ENCODE measurements at places on chromosomes 3 and 15.

GRCh38 chr3:16090706-16091105 lies 83.8 kb upstream of the GALNT15 start:
- no peak for DNase-seq

DNA sequence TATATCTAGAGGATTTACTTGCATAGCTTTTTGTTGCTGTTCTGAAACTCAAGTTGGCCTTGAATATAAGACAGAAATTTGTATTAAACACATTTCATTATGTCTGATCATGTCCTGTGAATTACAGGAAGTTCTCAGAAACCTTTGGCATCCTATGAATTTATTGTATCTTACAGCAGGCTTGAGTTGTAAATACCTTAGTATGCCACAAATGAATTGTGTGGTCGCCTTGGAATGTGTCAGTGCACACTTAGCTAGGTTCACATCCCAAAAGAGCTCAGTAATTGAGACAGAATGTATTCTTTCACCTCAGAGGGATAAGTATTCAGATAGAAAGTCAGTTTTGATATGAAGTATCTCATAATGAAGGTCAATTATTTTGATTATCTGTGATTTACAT lies 83.4 kb downstream of the NEK11 start:
- DNase-seq = peak; percentile 38

DNA sequence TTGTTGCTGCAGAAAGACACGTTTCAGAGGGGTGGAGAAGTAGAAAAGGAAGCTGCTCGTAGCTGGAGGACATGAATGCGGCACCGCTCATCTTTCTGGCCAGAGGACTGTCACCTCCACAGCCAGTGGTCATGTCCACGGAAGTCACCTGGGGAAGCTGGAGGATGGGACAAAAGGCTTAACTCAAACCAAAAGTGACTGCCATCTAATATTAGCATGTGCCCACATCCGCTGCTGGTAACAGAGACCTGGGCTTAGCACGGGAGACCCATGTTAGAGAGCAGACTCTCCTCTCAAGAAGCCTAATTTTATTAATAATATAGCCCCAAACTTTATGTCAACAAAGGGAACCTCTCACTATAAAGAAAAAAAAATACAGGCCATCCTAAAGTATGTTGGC lies 5.9 kb downstream of the MEX3B start:
- DNase-seq = no peak

GRCh38 chr3:128282380-128283196 lies 129.3 kb downstream of the EEFSEC start:
- DNase-seq = peak; percentile 72

DNA sequence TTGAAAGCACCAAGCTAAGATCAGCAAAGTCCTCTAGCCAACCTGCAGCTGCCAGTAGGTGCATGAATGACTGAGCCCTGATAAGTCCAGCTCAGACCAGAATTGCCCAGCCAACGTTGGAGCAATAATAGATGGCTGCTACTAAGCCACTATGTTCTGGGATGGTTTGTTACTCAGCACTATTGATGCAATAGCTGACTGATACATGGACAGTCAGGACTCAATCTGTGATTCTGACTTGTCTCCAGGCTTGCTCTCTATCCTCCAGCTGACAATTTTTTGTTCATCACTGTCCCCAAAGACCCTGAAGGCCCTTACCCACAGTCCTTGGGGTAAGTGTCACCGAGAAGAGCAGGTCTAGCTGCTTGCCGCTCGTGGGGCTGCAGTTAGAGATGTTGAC lies 55.3 kb downstream of the CDCP1 start:
- DNase-seq = no peak

DNA sequence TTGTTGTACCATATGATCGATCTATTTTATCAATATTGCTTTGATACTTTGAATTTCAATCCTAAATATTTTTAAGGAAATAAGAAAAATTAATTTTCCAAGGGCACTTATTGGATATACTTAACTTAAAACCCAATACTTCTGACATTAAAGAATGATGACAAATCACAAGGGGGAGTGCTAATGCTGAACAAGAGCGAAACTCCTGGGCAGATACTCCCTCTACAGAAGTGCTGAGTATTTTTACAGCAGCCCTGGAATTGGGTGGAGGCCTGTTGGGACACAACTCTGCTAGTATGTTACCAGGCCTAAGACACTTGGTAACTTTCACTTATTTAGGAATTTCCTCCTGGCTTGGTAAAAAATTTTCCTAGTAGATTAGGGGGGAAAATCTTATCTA lies 46.2 kb downstream of the DENND6A start:
- peak; percentile 42 for DNase-seq

DNA sequence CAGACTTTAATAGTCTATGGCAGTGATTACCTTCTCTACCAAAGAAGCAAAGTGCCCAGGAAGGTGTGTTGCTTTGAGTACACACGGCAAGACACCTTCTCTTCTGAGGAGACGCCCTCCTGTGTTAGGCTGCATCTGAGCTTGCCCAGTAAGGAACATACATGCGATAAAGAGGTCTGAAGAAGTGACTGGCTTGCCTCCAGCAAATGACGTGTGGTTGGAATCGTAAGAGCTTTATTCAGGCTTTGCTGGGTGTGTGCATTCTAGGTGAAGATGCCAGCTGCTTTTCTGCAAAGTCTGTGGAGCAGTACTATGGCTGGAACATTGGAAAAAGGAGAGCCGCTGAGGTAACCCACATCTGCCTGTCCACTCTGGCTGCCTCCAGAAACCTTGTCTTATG lies 22.4 kb downstream of the MAP6D1 start:
- no peak for DNase-seq

DNA sequence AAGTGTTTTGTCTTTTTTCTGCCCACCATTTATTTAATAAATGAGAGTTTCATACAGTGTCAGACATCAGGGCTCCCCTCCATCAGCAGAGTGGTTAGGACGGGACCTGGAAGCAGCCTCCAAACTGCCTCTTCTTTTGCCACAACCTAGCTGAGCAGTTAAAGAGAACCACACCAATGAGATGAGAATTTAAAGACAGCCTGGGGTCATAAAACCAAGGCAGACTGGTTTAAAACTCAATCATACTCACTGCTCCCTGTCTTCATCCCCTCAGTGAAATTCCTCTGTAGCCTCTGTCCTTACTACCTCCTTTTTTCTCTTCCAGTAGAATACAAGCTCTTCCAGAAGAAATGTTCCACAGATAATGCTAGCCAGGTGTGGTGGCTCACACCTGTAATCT lies 78.7 kb downstream of the WWTR1 start:
- no peak for DNase-seq

- DNase-seq = no peak
Measured at GRCh38 chr3:84600703-84601225, 358.0 kb upstream of the CADM2 start.

GRCh38 chr3:173933113-173933512 lies 535.6 kb downstream of the NLGN1 start:
- no peak for DNase-seq

DNA sequence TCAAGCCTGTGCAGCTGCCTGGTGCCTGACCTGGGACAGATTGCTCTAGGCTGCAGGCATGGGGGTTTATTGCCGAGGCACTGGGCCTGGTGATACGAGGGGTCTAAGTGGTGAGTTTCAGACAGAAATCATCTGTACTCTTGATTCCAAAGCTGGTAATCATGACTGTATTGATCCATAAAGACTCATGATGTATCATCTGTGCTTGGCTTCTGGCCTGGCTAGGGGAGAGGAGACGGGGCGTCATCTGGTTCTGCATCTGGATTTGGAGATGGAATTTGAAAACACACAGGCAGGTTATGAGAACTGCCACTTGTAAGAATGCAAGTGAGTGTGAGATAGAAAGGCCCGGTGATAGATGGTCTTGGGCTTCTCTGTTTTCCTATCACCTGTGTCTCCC lies 337.4 kb upstream of the C2CD4B start:
- no peak for DNase-seq

DNA sequence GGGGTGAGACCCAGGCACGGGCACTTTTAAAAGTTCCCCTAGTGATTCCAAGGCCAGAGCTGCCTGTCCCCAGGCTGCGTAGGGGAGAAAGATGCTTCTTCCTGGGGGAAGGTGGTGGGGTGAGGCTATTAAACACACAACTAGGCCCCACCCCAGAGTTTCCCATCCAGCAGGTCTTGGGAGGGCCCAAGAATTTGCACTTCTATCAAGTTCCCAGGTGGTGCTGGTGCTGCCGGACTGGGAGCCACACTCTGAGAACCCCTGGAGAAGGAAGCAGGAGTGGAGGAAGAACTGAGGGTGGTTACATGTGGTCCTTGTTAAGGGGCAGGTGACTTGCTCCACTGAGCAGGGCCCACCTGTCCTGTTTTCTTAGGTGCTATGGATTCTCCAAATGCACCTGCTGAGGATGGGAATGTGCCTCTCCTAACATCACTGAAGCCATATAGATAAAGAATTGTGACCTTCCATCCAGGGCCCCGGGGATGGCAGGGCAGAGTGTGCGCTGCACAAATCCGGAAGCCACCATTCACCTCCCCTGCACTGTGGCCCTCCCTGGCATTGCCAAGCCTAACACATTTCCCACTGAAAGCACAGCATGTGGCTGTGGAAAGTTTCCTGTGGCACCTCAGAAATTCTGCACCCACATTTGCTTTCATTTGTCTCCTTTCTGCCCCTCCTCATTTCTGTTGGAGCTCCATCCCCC lies 111.5 kb upstream of the MEF2A start:
- no peak for DNase-seq

DNA sequence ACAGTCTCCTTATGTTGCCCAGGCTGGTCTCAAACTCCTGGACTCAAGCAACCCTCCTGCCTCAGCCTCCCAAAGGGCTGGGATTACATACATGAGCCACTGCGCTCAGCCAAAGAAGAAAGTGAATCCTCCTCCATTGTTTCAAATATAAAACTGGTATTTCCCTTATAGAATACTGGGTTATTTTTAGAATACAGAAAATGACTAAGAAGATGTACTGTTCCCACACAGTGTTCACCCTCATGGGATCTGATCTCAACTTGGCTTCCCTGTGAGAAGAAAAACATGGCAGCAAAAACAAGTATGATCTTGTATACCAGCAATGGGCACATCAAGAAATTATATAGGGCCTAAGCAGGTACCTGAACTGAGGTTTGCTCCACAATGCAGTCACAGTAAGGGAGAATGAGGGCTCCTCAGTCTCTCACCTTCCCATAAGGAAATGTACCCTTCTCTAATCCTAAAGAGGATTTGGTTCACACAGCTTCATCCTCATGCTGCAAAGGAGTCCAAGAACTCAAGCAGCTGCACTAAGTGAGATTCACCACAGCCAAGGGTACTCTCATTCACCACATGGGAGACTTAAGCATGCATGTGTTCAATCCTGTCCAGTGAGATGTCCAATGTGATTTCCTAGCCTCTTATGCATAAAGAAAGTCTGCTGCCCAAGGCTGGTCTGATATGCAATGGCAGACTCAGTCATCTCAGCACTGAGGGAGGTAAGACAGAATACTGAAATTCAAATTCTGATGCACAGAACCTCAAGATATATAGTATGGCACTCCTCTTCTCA lies 25.8 kb downstream of the USP4 start:
- peak; percentile 47 for DNase-seq

- no peak for DNase-seq
Measured at GRCh38 chr3:61847784-61848462, 286.6 kb downstream of the PTPRG start.

DNA sequence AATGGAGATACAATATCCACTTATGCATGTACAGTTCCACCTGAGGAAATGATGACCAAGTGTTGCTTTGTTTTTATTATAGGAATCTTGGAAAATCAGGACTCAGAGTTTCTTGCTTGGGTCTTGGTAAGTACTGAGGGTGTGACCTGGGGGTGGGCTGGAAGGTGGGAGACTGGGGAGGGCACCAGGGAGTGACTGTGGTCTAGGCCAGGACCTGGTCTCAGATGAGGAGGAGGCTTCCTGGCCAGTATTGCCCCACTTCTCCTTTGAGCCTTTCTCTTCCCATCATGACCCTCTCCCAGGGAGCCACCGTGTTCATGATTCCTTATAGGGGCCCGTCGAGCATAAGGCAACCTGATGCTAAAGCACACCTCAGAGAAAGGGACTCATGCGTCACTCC lies 133.4 kb downstream of the SSR3 start:
- DNase-seq = no peak

GRCh38 chr3:86792316-86792715 lies 198.6 kb downstream of the VGLL3 start:
- DNase-seq = no peak

GRCh38 chr3:73508330-73508954 lies 116.3 kb downstream of the PDZRN3 start:
- peak; percentile 58 for DNase-seq

DNA sequence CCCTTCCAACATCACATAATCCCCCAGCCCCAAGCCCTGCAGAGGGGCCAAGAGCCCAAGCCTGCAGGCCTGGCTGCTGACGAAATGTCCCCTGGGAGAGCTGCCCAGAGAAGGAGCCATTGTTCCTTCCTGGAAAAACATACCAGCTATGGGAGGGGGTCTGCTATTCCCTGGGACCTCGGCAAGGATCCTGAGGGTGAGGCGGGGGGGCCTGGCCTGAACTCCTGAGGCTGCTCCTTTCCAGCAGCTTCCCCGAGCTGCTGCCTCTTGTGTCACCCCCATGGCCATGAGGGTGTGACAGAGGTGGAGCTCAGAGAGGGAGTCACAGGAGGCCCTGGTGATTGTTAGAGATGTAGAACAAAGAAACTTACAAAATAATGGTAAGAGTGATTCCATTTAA lies 12.9 kb downstream of the LOXL1 start:
- DNase-seq = no peak

DNA sequence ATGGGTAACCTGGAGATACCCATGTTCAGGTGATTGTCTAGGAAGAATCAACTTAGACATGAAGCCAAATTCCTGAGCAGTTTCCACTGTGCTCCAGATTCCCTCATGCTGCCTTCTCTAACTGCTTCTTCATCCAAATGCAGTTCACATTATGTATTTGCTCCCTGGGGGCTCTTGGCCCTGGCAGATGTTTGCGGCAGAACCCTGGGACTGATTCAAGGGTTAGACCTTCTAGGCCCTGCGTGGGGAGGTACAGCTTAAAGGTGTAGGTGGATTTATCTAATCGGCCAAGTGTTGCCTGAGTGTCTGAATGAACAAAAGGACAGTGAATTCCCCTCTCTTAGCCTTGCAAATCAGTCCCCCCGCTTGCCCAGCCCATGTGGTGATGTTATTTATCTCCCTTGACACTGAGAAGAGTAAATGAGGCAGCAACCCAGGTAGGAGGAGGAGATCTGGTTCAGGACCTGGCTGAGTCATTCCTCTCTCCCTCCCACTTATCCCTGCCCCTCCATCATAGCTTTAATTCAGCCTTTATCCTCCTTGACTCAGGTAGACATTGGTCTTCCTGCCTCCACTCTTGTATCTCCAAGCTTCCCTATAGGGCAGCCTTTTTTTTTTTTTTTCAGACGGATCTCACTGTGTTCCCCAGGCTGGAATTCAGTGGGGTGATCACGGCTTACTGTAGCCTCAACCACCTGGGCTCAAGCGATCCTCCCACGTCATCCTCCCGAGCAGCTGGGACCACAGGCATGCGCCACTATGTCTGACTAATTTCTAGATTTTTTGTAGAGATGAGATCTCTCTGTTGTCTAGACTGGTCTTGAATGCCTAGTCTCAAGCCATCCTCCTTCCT lies 54.8 kb downstream of the MAGEF1 start:
- no peak for DNase-seq

Measured in lung microvascular endothelial cell (primary cell).